ENCODE measurements at places on chromosomes 6 and 20.

DNA sequence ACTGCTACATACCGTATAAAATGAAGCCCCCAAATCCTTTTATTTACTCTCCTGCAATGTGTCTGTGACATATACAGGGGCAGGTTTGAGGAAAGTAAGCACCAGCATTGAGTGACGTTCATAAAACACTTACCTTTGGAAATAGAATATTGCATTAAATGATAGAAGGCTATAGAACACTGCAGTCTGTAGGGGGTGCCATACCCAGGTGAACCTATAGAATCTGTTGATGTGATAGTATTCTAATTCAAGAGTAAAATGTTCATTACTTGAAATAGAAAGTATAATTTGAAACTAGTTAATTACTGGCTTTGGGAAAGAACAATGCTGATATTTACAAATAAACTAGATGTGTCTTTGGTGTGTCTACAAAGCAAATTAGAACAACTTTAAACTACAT, 47.0 kb upstream of the PRL start:
- no peaks in the 10 kb centered on the region for H3K36me3 ChIP-seq
- H3K27ac ChIP-seq: no peak overlapping the region
- no peaks in the 10 kb centered on the region for H3K4me1 ChIP-seq

GRCh38 chr20:35788796-35789195, 17.0 kb downstream of the PHF20 start:
- no peak overlapping the region for H3K4me3 ChIP-seq
- peaks cover 15% of the 10 kb centered on the region for H3K4me1 ChIP-seq
- no peak for DNase-seq
- H3K27ac ChIP-seq: no peak overlapping the region
- H3K27me3 ChIP-seq: no peaks in the 10 kb centered on the region

DNA sequence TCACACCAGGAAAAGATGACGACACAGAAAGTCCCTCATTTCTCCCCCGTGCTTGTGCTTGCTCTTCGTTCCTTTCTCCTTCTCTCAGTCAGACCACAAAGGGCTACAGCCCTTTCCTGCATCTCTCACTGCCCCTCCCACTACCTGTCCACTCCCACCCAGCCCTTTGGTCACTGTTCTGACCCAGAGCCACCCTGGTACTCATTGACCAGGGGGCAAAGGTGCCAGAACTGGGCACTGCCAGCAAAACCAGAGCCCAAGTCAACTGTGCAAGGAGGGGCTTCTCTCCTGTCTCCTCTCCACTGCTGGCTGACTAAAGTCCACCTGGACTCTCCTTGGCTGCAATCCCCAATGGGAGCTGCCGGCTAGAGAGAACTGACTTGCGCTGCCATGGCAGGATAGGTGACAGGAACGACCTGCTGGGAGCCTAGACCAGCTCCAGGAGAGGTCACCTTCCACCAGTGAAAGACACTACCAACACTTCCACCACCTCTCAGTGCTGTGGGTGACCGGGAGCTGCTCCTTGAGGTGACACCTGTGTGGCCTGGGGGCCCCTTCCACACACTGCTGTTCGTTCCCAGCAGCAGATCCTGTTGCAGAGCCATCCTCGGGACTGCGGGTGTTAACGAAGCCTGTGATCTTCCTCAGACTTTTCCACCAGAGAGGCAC, 32.8 kb downstream of the KCNK17 start:
- no peak overlapping the region for H3K27ac ChIP-seq
- no peaks in the 10 kb centered on the region for H3K4me1 ChIP-seq
- no peak overlapping the region for H3K4me3 ChIP-seq
- no peaks in the 10 kb centered on the region for H3K36me3 ChIP-seq
- DNase-seq: no peak
- no peaks in the 10 kb centered on the region for H3K27me3 ChIP-seq

DNA sequence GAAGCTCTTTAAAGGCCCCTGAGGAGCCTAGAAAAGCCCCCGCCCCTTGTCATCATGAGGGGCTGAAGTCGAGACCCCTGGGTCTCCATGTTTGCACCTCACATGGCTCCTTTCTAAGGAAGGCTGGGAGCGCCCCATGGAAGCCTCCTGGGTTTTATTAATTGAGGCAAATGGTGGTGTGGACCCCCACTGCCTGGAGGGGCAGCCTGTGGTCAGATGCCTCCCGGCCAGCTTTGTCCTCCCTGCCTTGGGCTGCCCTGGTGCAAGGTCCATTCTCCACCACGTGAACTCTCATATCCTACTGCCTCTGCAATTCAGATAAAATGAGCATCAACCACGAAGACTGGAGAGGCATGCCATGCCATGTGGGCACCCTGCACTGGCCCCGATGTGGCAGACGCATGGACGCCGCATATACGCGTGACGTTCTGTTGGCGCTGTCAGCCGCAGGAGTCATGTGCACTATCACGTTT, 295.5 kb downstream of the TAF4 start:
- no peaks in the 10 kb centered on the region for H3K36me3 ChIP-seq
- H3K4me1 ChIP-seq: no peaks in the 10 kb centered on the region
- no peak overlapping the region for H3K4me3 ChIP-seq

GRCh38 chr20:60238992-60239660, 280.9 kb downstream of the CDH26 start:
- no peak overlapping the region for H3K27ac ChIP-seq
- no peaks in the 10 kb centered on the region for H3K4me1 ChIP-seq
- H3K4me3 ChIP-seq: no peak overlapping the region
- H3K36me3 ChIP-seq: no peaks in the 10 kb centered on the region

- H3K36me3 ChIP-seq: no peaks in the 10 kb centered on the region
- H3K27me3 ChIP-seq: no peaks in the 10 kb centered on the region
- no peaks in the 10 kb centered on the region for H3K4me1 ChIP-seq
- H3K4me3 ChIP-seq: no peak overlapping the region
- no peak overlapping the region for H3K27ac ChIP-seq
These were observed 40.6 kb upstream of the RSPO3 start for GRCh38 chr6:127077886-127078285.

GRCh38 chr20:17109307-17109706, 117.5 kb upstream of the PCSK2 start:
- no peaks in the 10 kb centered on the region for H3K27me3 ChIP-seq
- no peaks in the 10 kb centered on the region for H3K36me3 ChIP-seq
- no peak overlapping the region for H3K27ac ChIP-seq
- H3K4me3 ChIP-seq: no peak overlapping the region
- no peak for DNase-seq

DNA sequence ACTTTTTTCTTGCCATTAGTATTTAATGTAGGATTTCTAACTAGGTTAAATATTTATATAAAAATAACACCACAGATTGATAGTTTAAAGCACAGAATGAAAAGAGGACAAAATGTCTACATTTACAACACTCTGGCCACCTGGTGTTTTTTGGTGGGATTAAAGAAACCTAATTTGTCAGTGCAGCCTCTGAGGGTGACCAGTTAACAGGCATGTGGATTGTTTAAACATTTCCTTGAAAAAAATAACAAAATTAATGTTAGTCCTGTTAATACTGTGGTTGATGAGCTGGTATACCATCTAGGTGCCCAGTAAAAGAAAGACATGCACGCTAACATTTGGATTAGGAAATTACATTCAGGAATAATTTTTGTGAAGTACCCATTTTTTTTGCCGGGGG, 8.8 kb downstream of the SLC9A8 start:
- DNase-seq: no peak
- no peak overlapping the region for H3K27ac ChIP-seq
- no peaks in the 10 kb centered on the region for H3K27me3 ChIP-seq
- H3K4me3 ChIP-seq: no peak overlapping the region
- peaks cover 54% of the 10 kb centered on the region for H3K36me3 ChIP-seq

DNA sequence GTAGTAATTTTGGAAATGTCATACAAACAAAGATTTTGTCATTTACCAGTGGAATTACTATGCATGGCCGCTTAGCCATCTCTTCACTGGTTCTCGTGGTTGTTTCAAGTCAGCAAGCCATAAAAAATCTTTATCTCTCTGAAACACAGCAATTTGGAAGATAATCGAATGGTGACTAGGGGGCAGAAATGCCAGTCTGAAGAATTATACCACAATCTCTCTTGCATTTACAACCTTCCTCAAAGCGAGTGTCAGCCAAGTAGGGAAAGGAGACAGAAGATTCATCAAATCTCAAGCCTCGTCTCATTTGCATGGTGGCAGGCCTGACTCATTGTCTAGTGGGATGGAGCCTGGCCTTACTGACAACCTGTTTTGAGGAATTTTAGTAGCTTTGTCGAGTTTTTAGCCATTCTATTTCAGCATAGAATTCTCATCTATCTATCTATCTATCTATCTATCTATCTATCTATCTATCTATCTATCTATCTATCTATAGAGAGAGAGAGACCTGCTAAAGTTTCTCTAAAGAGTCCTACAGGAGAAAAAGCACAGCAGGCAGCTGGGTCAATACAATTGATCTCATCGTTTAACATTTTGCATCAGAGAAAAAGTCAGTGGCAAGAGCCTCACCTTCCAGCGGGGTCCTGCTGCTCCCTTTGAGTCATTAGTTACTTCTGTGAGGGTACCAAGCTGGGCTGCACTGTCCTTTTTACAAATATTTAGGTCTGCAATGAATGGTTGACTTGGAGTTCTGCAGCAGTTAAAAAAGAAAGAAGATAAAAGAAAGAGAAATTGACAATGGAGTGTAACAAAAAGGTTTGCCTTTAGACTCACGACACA, 572.8 kb downstream of the TFAP2A start:
- H3K4me3 ChIP-seq: no peak overlapping the region
- no peaks in the 10 kb centered on the region for H3K4me1 ChIP-seq

GRCh38 chr6:53724501-53724900, 58.9 kb upstream of the KLHL31 start:
- DNase-seq: no peak
- no peaks in the 10 kb centered on the region for H3K27me3 ChIP-seq
- H3K4me1 ChIP-seq: peaks cover 4% of the 10 kb centered on the region
- H3K36me3 ChIP-seq: no peaks in the 10 kb centered on the region
- no peak overlapping the region for H3K4me3 ChIP-seq
- no peak overlapping the region for H3K27ac ChIP-seq

- no peaks in the 10 kb centered on the region for H3K4me1 ChIP-seq
- no peak overlapping the region for H3K4me3 ChIP-seq
- no peaks in the 10 kb centered on the region for H3K27me3 ChIP-seq
- H3K27ac ChIP-seq: no peak overlapping the region
- DNase-seq: no peak
- no peaks in the 10 kb centered on the region for H3K36me3 ChIP-seq
These were observed 823.9 kb downstream of the PHF3 start for GRCh38 chr6:64459411-64459944.

GRCh38 chr6:136464148-136464547, 86.1 kb downstream of the MAP7 start:
- H3K27me3 ChIP-seq: no peaks in the 10 kb centered on the region
- H3K27ac ChIP-seq: no peak overlapping the region
- no peaks in the 10 kb centered on the region for H3K36me3 ChIP-seq
- H3K4me3 ChIP-seq: no peak overlapping the region

Data from tibial artery (tissue), 4 donors.